ENCODE measurements at places on chromosomes 12 and 14. TPM values are rescaled to one million over a fixed set of nuclear protein-coding genes. Genes with fewer than 3 reads are reported as not detected.

The HSPA2 gene
- total RNA-seq = 14.5 TPM

The E2F7 gene
- 20.1 TPM for total RNA-seq

The GLIPR1L1 gene
- not detected for total RNA-seq

The AHNAK2 gene
- total RNA-seq = 47.2 TPM

The HAL gene
- 0.06 TPM for total RNA-seq

The ADCY4 gene
- total RNA-seq = 115 TPM

The EAPP gene
- total RNA-seq = 23.5 TPM

The CMKLR1 gene
- total RNA-seq = 0.06 TPM

The PDE3A gene
- total RNA-seq = 9.9 TPM

The OTOGL gene
- total RNA-seq = 0.10 TPM

GRCh38 chr14:61710853-61711817, 15.8 kb downstream of the HIF1A start:
- no peak for DNase-seq

DNA sequence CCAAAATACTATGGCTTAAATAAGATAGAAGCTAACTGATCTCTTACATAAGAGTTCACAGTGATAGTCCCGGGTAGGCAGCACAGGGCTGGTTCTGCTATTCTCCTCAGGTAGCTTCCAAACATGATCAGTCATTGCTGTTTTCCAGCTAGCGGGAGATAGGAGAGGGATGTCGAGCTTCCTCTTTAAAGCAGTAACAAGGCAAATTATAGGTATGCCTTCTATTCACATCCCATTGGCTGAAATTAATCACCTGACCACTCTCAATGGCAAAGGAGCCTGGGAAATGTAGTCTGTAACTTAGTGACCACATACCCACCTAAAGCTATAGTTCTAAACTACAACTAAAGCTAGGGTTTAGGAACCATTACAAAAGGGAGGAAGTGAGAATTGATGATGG, 34.5 kb upstream of the VRK1 start:
- DNase-seq = no peak

DNA sequence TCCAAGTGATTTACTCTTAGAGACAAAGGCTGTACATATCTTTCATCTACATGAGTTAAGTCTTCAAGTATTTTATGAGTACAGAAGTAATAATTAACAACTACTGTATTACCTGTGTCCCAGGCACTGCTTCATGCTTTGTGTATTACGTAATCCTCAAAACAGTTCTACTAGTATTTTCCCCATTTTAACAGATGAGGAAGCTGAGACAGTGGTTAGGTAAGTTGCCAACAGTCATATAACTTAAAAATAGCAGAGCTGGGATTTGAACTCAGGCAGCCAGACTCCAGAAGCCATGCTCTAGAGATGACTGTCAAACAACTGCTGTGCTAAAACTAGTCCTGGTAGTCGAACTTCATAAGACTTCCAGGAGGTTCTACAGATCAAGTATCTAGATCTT, 10.7 kb downstream of the TRMT5 start:
- no peak for DNase-seq

DNA sequence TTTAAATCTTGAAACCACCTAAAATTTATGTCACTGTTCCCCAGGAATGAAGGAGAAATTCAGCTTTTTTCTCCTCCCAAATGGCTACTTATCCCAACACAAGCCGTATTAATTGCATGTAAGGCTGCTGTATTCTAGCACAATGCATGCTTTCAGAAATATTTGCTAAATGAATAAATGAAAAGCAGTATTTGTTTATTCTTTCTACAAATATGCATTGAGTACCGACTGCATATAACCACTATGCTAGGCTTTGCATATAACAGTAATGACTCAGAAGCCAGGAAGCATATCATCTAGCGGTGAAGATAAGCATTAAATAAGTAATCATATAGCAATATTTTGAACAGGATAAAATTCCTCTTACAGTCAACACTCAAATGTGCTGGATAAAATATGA, 5.7 kb upstream of the LRR1 start:
- DNase-seq = no peak

GRCh38 chr14:55537782-55538181, 42.2 kb upstream of the KTN1 start:
- no peak for DNase-seq

DNA sequence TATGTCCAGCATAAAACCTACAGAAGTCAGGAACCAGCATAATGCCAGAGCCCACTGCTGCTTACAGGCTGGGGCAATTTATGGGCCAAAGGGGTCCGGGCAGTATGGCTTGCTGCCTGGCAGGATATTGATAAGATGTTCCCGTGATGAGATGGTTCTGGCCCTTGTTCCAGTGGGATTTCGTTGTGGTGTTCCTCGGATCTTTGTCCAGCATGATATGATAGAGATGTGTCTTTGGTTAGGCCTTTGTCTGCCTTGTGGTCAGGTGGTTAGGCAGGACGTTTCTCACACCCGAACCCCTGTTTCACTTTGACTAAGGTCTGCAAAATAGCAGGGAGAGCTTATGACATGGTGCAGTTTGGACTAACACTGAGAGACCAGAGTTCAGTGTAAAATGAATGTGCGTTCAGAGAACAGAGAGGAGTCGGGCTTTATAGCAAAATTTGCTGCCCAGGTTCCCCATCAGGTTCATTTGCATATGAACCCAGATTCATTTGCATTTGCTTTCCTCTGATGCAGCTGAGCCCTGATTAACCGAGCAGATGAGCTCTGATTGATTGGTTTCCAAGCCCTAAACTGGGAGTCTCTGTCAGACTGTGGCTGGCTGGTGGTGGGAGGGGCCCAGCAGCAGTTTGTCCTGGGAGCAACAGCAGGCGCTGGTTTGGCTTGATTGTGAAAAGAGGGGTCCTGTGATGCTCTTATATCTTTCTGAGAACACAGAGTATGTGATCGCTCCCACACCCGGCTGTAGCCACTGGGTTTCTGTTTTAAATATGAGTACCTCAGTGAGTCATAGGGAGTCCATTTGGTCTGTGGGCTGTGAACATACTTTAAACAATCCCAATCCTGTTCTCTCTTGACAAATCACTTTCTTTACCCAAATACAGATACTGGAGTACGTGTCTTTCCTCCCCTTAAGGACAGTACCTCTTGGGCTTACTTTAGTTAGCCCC, 156.3 kb upstream of the PZP start:
- no peak for DNase-seq

GRCh38 chr12:129701631-129702101, 202.2 kb downstream of the TMEM132D start:
- DNase-seq = no peak

DNA sequence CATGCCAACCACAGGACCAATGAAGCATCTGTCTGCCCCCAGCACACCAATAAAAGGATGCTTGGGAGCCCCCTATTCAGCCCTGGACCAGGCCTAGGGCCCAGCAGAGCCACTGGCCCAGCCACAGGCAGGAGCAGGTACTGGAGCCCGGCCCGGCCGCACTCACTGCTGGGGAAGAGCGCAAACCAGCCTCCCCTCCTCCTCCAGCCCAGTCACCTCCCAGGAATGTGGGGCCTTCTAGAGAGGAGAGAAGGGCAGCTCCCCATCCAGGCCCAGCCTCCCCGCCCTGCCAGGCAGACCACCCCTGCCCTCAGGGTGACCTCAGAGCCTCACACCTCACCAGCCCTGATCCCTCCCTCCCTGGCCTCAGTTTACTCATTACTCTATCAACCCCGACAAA, 56.2 kb downstream of the CCNK start:
- no peak for DNase-seq

- no peak for DNase-seq
Observed at GRCh38 chr12:49000346-49000745, 1.2 kb upstream of the DDN start.

DNA sequence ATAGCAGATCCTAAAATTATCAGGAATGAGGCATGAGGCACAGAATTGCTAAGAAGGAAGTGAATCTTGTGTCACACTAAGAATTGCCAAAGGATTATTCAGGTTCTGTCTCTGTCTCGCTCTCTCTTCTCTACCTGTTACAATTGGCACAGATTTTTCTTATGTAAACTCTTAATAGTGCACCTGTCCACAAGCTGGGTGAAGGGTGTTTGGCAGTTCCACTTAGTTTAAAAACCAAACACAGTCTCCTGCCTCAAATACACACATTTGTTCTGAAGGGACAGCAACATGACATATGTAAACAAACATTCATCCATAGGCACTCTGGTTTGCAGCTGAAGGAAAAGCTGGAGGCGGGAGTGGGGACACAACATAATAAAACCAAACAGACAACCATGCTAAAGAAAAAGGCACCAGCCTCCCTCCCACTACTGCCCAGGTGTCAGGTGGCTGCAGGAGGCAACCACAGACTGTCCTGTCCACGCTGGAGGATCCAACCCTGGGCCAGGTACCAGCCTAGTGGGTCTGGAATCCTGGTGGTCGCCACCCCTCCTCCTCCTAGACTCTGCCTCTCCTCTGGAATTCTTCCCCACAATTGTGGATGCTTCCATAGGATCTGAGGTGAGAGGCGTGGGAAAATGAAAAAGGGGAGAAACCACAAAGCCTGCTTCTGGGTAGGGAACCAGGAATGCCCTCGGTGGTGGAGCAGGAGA, 81.2 kb downstream of the TMEM260 start:
- no peak for DNase-seq

- no peak for DNase-seq
Observed at GRCh38 chr12:47881826-47882427, 22.9 kb downstream of the VDR start.

- DNase-seq = no peak
Observed at GRCh38 chr14:75077794-75078193, 8.4 kb downstream of the ZC2HC1C start.

DNA sequence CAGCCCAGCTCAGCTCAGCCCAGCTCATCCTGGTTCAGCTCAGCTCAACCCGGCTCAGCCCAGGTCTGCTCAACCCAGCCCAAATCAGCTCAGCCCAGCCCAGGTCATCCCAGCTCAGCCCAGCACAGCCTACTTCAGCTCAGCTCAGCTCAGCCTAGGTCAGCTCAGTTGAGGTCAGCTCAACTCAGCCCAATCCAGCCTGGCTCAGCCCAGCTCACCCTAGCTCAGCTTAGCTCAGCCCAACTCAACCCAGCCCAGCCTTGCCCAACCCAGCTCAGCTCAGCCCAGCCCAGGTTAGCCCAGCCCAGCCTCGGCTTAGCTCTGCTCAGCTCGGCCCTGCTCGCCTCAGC, 332.3 kb downstream of the TMEM121 start:
- no peak for DNase-seq

GRCh38 chr12:109640961-109641360, 67.4 kb downstream of the MVK start:
- no peak for DNase-seq

DNA sequence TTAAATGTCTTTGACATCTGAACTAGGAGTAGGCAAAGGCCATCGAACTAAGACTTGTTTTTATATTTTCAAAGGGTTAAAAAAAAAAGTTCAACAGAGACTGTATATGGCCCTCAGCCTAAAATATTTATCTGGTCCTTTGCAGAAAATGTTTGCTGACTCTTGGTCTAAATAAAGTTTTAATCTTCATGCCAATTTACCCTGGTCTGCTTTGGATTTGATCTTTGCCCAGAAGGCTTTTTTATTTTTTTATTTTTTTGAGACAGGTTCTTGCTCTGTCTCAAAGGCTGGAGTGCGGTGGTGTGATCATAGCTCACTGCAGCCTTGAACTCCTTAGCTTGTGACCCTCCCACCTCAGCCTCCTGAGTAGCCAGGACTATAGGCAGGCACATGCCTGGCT, 47.1 kb downstream of the SPATS2 start:
- no peak for DNase-seq

GRCh38 chr12:26047401-26048226, 77.2 kb downstream of the BHLHE41 start:
- no peak for DNase-seq

DNA sequence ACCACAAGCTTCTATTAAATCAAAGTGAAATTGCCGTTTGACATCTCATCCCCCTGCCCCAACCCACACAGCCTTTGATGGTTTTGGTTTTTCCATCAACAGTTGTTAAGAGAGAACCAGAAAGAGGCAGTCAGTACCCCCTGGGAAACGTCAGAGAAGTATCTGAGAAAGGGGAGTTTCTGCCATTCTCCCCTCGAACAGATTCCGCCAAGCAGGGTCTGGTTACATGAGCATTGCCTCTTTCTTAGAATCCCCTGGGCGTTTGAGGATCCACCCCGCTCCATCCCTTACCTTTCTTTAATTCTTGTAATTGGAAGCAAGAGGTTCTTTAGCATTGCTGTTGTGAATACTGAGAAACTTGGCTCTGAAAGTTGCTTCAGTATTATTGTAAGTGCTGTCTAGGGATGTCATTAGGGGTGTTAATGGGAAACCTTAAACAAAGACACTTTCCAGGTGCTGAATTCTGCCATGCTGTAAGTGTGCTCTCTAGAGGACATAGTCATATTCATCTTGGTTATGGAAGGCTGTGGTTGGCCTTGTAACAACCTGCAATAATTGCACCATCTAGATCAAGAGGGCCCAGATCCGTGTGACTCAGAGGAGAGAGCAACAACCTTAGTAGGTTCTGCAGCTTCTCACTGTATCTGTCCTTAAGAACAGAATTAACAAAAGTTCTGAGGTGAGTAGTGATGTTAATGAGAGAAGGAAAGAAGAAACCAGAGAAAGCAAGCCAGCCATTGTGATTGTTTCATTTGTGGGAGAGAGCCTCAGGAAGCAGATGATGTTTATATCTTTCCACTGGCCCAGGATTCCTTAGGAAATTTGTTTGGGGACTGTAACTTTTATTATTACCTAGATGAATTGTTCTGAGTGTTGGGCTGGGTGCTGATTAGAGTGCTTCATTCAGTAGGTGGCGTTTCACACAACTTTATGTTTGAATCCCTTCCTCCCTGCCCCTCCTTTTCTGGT, 9.0 kb downstream of the TMBIM6 start:
- no peak for DNase-seq

- no peak for DNase-seq
Observed at GRCh38 chr14:26703686-26704366, 106.0 kb upstream of the NOVA1 start.

- DNase-seq = no peak
Observed at GRCh38 chr14:22271838-22272799, 316.9 kb downstream of the DAD1 start.

GRCh38 chr12:56408799-56409417, 40.3 kb downstream of the TIMELESS start:
- DNase-seq = no peak

GRCh38 chr12:121717041-121717699, 4.6 kb downstream of the TMEM120B start:
- no peak for DNase-seq

GRCh38 chr14:97707603-97708002, 910.4 kb downstream of the VRK1 start:
- DNase-seq = no peak

- no peak for DNase-seq
Observed at GRCh38 chr14:89131004-89131750, 285.9 kb downstream of the FOXN3 start.

- no peak for DNase-seq
Observed at GRCh38 chr14:58537004-58537403, 100.8 kb upstream of the DACT1 start.

GRCh38 chr12:102847131-102847530, 69.9 kb downstream of the PAH start:
- DNase-seq = no peak

DNA sequence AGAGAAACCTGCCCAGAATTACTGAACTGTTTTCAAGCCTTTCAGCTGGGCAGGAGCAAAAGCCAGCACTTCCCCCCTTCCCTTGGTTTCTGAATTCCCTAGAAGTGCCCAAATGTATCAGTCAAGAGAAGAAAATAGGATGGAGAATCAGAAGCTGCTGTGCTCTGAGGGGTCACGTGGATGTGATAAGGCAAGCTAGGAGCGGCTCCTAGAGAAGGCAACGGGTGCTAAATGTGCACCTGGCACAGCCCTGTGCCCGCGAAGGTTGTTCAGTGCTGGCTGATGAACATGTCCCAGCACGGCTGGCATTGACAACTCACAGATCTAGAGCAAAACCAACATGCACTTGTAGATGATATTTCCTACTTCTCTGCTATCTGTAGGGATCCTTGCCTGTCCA, 8.3 kb downstream of the EMG1 start:
- DNase-seq = no peak

- no peak for DNase-seq
Observed at GRCh38 chr12:90987520-90987919, 17.3 kb downstream of the EPYC start.
